Nephron progenitor cell (in vitro differentiated cells): ENCODE measurements at places on chromosomes 5 and 9.

GRCh38 chr5:14545308-14545707 is 36.3 kb upstream of the OTULINL start:
- DNase-seq, result no peak

DNA sequence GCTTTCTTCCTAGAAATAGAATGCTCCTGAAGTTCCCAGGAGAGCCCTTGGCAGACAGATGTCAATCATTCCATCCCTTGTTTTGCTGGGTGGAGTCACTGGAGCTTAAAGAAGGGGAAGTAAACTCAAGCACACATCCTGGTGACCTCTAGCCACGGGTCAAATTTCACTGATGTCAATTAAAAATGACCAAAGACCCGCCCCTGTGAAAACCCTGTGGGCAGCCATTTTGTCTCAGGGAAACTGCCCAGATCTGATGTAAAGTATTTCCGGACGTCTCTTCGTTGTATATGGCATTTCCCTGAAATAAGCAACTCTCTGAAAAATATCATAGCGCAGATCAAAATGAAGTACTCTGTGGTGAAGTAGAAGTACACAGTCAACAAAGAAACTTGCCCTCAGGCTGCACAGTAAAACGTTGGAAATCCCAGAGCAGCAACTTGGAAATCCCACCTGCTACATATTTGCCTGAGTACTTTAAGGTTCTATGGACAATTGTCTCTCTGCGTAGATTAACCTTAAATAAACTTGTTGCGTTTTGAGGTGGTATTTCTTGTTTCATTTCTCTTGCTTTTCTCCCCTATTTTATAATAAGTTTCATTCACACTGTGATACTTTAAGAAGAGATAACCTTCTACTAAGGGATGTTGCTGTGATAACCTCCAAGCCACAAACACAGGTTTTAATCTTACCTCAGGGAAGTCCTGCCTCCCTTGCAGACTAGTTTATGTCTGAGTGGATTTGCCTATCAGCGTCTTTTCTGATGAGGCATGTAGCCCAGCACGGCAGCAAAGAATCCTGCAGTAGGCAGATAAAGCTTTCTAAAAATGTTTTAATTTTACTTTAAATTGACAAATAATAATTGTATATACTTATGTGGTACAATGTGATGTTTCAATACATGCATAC is 60.9 kb upstream of the PIP5K1B start:
- DNase-seq, result no peak

GRCh38 chr5:103889500-103890209 is 327.1 kb upstream of the NUDT12 start:
- no peak for DNase-seq

DNA sequence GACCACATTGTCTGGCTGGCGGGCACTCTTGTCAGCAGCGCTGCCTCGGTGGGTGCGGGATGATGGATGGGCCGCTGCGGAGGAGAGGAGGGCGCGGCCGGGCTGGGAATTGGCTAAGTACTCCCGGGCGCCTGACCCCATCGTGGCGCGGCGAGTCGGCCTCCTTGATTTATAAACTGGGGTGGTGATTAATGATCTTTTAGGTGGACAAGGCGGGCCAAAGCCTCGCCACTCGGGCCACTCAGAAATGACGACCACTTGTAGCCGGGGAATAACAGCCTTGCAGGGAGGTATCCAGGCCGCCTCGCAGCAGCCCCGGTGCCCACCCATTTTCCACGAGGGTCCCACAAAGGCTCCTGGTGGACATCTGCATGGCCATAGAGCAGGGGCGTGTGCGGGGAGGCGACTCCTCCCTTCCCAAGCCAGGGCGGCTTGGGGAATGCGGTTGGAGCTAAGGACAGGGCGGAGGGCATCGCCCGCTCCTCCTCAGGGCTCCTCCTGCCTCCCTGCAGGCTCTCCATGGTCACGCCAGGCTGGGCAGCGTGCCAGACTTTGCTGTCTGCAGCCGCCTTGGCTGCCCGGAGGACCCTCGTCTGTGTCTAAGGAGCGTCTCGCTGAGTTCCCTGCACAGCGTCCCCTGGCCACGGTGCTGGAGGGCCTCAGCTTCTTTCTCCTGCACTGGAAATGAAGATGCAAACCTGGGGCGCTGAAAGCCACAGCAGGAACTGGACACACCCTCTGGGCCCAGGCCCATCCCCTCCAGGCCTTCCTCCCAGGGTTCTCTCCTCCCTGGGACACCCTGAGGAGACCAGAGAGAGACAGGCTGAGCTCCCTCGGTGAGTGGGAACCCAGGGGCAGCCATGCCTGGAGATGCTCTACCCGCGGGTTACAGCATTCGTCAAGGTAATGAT is 287.4 kb upstream of the IRX4 start:
- peak; percentile 34 for DNase-seq

- DNase-seq, result no peak
Observed at GRCh38 chr5:131899686-131900085, 45.8 kb downstream of the MEIKIN start.

DNA sequence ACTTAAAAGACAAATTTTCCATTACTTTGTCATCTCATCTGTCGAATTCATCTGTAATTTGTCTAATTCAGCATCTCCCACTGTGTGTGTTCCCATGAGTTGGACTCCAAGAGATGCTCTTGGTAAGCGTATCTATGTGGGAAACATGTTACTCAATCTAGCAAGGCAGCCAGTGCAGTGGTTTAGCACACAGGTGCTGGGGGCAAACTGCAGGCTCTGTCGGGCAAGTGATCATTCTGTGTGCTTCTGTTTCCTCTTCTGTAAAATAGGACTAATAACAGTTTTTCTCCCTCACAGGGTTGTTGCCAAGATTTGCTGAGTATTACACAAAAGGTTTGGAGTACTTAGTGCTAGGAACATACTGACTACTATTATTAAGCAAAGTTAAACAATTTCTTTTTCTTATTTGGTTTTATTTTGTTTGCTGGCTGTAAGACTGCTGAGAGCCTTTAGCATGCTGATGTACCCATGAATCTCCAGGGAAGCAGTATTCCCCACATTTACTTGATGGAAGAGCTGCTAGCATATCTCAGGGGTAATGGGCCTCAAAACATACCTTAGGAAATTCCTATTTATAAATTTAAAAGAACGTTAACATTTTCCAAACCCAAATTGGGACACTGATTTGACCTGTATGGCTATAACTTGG is 709 bp upstream of the GAPT start:
- DNase-seq, result no peak

DNA sequence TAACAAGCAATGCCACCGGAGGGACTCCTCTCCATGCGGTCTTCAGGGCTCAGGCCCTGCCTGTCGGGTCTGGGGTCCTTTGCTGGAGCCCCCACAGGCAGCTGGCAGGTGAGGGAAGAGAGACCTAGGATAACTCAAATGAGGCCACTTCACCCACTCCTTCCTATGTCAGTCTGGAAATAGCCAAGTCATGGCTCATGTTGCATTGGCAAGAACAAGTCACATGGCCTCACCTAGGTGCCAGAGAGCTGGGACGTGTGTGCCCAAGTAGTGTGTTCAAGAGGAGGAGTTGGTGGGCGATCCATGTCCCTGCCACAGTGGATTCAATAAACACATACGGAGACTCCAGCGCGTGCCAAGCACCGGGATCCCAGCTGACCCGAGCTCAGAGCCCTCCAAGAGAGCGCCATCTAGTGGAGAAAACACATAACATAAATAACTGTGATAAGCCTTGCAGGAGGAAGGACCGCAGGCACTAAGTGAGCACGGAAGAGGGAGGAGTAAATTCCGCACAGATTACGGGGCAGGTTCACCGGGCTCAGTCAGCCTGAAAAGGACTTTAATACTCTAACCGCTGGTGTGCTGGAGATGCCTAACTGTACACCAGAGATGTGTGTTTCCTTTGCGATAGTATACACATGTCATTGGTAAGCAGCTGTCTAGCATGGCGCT is 580.8 kb downstream of the CCDC171 start:
- peak; percentile 48 for DNase-seq

- DNase-seq, result no peak
Observed at GRCh38 chr9:33884856-33885701, 68.1 kb downstream of the UBE2R2 start.

- no peak for DNase-seq
Observed at GRCh38 chr9:33233626-33234342, 6.2 kb upstream of the SPINK4 start.

GRCh38 chr9:3398232-3398648 is 127.6 kb downstream of the RFX3 start:
- DNase-seq, result no peak
